ENCODE measurements at places on chromosomes 11 and 22.

GRCh38 chr11:70437111-70437784 lies 38.9 kb downstream of the CTTN start:
- DNase-seq: no peak

- no peak for DNase-seq
These were observed 924.6 kb upstream of the FAT3 start for GRCh38 chr11:91299980-91300379.

- no peak for DNase-seq
These were observed 2095.3 kb upstream of the RAG2 start for GRCh38 chr11:38693306-38693705.

- DNase-seq: peak; percentile 71
These were observed 81.5 kb downstream of the WT1 start for GRCh38 chr11:32353884-32354283.

DNA sequence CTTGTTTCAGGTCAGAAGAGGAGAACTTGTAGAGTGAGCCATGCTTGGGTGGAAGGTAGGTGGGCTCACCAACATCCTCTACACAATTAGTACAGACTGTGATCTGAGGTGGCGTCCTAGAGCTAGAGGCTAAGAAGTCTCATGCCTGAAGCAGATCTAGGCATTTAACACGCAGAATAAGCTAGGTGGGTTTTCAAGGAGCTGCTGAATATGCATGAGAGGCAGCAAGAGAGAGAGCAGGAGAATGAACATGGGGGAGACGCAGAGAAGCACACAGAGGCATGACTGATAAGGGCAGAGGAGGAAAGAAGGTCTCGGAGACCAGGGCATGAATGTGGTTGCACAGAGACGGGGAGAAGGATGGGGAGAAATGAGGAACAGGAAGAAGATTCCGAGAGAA lies 36.8 kb upstream of the JAM3 start:
- DNase-seq: no peak

DNA sequence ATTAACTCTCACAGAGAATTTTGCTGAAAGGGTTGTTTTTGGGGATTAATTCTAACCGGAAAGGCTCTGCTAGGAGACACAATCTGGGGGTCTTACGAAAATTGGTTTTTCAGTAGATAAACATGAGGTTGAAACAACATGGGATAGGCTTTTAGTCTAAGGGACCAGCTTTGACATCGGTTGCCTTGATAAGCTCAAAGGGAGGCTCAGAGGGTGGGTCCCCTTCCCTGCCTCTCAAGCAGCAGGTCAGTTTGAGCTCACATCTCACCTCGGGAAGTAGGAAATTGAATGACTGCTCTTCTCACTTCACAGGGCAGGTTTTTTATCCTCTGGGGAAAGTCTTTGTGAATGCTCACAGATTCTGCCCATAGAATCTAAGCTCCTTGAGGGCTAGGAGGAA lies 70.2 kb upstream of the KIRREL3 start:
- no peak for DNase-seq

DNA sequence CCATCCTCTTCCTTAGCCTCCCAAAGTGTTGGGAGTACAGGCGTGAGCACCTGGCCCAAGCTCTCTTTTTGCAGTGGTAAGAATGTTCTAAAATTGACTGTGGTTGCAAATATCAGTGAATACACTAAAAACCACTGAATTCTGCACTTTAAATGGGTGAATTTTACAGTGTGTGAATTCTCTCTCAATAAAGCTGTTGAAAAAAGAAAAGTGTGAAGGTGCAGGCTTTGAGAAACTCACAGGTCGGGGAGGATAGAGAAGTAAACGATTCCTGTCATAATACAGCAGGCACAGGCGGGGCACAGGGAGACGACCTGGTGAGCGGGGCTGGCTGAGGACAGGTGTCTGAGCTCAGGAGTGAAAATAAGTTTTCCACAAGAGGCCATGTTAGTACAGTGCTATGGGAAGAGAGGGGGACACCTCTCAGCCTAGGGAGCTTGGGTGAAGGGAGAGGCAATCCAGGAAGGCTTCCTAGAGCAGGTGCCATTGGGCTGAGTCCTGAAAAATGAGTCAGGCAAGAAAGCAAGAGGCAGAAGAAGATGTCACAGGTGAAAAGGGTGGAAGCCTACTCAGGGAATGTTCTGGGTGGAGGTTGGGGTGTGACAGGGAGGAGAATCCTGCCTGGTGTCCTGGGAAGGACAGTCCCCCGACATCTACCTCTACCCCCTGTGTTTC lies 26.1 kb downstream of the LIF start:
- no peak for DNase-seq

DNA sequence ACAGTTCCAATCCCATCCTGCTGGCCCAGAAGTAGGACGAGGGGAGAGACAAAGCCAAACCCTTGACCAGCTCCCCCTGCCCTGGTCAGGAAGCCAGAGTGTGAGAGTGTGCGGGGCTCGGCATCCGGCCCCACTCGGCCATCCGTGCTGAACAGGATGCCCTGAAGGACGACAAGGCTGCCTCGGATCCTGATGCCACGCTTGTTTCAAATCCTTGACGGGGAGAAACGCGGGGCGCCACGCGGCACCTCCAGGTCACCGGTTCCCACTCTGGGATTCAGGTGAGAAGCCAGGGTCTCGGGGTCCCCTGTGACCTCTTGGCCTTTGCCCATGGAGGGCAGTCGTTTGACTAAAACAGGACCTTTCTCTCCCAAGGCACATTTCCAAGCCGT lies 167.8 kb downstream of the BRD1 start:
- peak; percentile 47 for DNase-seq

DNA sequence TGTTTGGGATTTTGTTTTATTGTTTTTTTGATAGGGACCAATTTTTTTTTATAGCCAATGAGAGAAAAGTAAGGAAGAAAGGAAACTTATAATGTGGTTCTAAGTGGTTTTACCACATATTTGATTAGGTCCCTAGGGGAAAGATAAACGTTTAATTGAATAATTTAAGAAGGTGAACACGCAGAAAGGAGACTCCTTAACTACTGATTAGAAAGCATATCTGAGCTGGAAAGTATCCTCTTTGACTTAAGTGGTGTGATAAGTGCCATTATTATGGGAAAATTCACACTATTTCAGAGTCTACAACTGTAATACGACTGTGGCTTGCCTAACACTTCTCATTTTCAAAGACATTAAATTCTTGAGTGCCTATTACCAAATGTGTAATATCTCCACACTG lies 106.5 kb upstream of the GRAMD1B start:
- DNase-seq: no peak

- DNase-seq: no peak
These were observed 9.9 kb downstream of the NARS2 start for GRCh38 chr11:78564490-78565467.
